ENCODE measurements at places on chromosomes 16 and 17.
A peak's percentile ranks its signal among the peaks of the same experiment; 100 is the strongest.

GRCh38 chr17:9115214-9116191 is 94.2 kb downstream of the NTN1 start:
- peak; percentile 23 for DNase-seq

- DNase-seq = peak; percentile 71
These were observed 10.6 kb downstream of the MYH3 start for GRCh38 chr17:10646392-10646990.

- DNase-seq = no peak
These were observed 43.6 kb upstream of the CACNG5 start for GRCh38 chr17:66791347-66791746.

DNA sequence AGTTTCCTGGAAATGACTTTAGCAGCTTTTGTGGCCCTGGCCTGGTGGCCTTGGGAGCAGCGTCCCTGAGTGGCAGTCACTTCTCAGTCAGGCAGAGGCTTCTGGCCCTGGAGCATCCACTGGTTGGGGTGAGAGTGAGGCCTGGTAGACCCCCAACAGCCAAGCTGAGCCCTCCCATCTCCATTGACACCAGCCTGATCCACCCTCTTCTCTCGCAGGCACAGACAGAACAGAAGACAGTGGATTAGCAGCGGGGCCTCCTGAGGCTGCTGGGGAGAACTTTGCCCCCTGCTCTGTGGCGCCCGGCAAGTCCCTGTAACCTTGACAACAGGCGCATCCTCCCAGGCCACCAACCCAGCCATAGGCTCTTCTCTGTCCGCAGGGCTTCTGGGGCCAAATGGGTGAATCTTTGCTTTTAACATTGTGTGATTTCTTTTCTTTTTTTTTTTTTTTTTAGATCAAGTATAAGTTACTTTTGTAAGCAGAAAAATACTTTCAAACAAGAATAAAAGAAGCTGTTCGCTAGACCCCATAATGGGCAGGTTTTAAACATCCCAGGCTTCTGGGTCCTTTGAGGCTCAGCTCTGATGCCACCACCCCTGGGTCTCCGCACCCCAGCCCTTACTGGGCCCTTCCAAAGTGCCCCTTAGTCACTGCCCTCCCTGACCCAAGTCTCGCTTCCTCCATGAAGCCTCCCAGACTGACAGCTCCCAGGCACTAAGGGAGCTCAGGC is 12.7 kb upstream of the FLYWCH1 start:
- no peak for DNase-seq

GRCh38 chr16:6947291-6947690 is 385.4 kb upstream of the RBFOX1 start:
- DNase-seq = no peak

- DNase-seq = peak; percentile 92
These were observed 25.7 kb downstream of the MRC2 start for GRCh38 chr17:62653002-62653825.

- DNase-seq = peak; percentile 15
These were observed 2.5 kb downstream of the ALOX15B start for GRCh38 chr17:8041249-8041928.

DNA sequence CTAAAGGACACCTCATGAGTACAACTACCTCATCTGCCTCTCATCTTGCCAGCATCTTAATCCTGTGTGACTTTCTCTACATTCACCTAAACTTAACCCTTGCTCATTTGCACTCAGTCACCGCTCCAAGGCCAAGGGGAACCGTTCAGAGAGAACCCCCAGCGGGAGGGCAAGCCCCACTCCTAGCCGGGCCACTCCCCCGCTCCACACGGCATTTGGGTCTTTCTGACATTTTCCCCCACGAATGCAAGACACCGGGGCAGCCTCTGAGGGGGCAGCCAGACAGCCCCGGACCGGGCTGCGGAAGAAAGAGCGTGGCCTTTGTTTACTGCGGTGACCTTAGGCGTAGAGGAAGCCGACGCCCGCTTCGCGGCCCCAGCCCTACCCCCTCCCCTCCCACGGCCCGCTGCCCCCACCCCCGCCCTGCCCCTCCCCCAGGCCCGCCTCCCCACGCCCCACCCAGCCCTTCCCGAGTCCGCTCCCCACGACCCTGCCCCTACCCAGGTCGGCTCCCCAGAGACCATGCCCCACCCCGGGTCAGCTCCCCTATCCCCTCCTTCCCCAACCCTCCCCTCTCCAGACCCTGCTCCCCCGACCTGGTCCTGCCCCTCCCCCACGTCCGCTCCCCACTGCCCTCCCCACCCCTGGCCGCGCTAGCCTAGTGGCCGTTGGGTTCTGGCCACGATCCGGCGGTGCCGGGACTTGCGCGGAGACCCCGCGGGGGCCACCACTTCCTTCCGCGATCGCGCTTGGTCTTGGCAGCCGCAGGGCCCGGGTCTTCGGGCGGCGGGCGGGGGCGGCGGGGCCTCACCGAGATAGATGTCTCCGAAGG is 789 bp downstream of the CSNK1D start:
- DNase-seq = peak; percentile 18

DNA sequence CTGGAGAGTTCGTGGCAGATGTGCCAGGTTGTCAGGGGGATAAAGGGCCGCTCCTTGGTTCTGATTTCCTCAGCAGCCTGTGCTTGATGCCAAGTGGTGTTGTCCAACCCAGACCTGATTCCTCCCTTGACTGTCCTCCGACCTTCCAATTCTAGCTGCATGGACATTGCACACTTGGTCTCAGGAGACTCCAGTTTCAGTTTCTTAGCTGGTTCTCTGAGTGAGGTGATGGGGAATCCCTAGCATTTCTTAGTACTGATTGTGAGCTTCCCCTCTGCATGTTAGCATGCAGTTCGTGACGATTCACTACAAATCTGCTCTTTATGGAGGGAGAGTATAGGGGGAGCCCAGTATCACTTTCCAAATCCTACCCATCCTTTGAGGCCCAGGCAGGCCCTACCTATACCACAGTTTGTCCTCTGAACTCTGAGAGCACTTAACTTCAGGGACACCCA is 12.4 kb upstream of the CCR7 start:
- DNase-seq = no peak

DNA sequence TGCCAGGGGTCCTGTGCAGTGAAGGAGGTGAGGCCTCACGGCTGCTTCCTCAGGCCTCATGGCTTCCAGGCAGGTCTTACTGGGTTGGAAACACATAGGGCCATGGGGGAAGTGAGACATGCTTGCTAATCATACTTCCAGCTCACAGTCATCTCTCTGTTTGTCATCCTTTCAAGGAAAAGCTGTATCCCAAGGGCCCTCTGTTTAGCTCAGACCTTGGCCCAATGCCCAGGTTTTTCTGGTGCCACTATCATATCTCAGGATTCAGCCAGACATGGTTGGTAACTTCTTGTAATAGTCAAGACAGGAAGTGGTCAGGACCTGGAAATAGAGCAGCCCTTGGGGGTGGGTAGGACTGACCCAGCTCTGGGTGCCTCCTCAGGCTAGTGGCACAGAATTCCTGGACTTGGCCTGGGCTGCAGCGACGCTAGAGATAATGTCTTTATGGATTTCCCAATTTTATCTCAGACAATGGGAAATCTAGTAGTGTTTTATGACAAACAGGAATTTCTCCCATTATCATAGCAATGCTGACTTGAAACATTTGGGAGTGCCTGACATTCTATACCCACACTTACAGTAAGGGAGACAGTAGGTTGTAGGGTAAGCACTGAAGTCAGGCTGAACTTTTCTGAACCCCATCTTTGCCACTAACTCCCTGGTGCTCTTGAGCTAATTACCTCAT is 13.5 kb upstream of the ITGB3 start:
- DNase-seq = no peak

DNA sequence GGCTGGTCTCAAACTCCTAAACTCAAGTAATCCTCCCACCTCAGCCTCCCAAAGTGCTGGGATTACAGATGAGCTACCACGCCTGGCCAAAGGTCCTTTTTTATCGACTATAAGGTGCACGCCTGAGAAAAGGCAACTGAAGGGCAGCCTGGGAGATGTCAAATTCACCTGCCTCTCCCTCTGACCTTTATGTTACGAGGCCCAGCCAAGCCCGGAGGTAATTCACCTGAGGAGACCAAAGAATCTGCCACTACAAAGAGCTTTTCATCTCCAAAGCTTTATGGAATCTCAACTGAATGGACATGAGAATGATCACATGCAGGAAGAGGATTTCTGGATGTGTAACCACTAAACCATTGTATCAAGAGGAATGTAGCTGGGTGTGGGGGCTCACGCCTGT is 37.2 kb downstream of the LYRM1 start:
- no peak for DNase-seq

DNA sequence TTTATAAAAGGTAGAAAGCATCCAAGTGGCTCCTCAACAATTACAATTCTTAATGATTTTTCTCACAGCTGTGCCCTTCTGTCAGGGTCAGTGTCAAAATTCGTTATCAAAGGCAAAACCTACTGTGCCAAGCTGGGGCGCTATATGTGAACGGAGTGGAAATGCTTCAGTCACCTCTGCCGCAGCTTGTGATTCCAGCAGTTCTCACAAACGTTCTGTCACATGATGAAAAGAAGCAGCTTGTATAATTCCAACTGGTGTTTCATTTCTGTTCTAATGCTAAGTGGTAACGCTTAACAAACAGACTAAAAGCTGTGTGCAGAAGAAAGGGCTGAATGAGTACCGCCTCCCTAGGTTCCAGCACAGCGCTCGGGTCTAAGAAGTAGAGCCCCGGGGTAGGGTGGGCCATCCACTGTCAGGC is 14.2 kb downstream of the PLD6 start:
- DNase-seq = no peak

GRCh38 chr16:68478526-68479250 is 30.4 kb upstream of the SMPD3 start:
- no peak for DNase-seq

- DNase-seq = no peak
These were observed 53.5 kb upstream of the CDH8 start for GRCh38 chr16:62089715-62090114.

- DNase-seq = no peak
These were observed 3.3 kb downstream of the TOX3 start for GRCh38 chr16:52543654-52544053.

GRCh38 chr17:73356561-73357170 is 44.9 kb upstream of the CDC42EP4 start:
- no peak for DNase-seq

- no peak for DNase-seq
These were observed 65.4 kb upstream of the ZFHX3 start for GRCh38 chr16:73113336-73113735.

DNA sequence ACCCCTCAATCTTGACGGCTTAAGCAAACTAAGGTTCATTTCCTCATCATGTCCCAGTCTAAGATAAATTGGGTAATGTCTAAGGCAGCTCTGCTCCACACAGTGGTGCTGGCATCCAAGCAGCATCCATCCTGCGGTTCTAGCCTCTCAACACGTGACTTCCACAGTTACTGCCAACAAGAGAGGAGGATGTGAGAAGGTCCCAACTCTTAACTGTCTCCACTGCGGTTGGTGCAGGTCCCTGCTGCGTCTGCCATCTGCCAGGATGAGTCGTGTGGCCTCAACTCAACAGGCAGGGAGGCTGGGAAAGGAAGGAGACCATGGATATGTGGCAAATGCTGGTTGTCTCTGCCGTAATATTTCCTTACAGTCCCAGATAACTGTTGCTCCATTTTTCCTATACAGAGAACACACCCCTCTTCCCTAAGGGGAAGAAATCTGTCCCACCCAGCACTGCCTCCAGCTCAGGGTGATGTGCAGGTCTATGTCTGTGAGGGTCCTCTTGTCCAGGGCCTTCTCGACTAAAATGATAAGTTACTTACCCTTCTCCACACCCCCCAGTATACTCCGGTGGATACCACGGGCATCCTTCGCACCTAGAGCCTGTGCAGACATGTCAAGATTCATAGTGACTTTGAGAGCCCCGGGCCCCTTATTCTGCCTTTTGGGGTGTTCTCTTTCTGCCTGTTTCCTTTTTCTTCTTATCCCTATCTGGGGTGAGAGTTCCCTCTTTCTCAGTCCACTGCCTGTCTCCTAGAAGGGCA is 64.7 kb downstream of the KCNJ18 start:
- no peak for DNase-seq

DNA sequence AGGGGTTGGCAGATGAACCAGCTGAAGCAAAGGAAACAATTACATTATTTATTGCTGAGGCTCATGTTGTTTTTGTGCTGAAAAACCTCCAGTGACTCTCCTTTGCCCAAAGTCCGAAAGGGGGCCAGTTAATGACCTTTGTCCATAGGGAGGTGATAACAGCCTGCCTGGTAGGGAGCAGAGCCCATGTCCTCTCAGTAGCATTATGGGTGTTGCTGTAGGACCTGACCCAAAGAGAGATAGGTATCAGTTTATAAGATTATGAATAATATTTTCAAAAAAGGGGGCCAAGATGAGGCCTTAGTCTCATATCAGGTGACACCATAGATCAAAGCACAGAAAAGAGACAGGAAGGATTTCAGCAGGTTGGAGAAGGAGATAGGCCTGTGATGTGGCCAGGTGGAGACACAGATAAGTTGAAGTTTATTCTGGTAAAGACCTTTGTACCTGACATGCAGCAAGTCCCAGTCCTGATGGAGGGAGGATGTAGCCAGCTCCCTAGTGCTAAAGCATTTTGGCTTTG is 55.1 kb downstream of the CENPV start:
- no peak for DNase-seq

DNA sequence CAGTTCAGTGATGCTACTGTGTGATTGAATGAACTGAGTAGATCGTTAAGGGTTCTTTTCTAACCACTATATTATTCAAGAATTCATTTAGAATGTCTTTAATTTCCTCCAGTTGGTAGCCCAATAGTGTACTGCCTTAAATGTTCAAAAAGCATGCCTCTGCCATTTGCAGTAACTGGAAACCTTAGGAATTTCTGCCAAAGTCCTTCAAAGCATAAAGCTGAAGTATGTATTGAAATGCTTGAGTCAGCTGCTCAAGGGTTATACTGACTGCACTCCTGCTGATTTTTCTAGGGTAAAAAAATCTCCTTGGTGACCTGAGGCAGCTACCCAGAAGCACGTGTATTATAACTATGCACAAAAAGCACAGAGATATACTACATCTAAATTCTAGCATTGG is 56.5 kb downstream of the SNTB2 start:
- DNase-seq = no peak

- DNase-seq = no peak
These were observed 37.9 kb upstream of the SLC38A10 start for GRCh38 chr17:81332914-81333528.

DNA sequence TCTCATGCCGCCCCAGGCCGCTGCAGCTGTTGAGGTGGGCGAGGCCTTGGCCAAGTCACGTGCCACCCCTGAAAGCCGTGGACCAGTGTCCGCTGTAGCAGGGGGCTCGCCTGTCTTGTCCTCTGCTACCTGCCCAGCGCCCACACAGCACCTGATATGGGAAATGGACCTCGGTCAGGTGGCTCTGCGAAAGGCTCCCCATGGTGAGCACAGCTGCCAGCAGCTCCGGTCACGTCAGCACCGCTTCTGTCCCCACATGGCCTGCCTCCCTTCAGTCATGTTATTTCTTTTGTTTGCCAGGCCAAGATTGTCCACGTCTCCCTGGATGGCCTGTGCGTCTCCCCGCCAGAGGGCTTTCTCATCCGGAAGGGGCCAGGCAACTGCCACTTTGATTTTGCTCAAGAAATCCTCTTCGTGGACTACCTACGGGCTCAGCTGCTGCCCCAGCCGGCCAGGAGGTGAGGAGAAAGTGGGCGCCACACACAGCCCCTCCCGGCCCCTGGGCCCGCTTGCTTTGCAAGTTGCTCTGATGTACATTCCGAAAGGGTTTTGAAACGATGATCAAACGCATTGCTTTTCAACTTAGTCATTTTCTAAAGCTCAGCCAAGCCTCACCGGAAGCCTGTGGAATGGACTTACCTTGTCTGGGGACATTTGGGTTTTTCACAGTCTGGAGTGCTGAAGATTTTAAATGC is 219.8 kb downstream of the KATNIP start:
- no peak for DNase-seq

GRCh38 chr17:43676471-43676870 is 14.7 kb upstream of the MEOX1 start:
- DNase-seq = no peak
